H7 (cell line): ENCODE measurements at places on chromosomes 6 and 20. TPM values are rescaled to one million over a fixed set of nuclear protein-coding genes. Genes with fewer than 3 reads are reported as not detected.

GRCh38 chr6:167546611-167547327 lies 221.9 kb downstream of the TTLL2 start:
- DNase-seq = no peak

Gene VWA7
- total RNA-seq = 0.44 and 2.1 TPM in 2 replicates

- no peak for DNase-seq
These were observed 155.7 kb upstream of the CDYL start for GRCh38 chr6:4620284-4621151.

GRCh38 chr20:53870426-53871315 lies 199.7 kb downstream of the BCAS1 start:
- no peak for DNase-seq

DNA sequence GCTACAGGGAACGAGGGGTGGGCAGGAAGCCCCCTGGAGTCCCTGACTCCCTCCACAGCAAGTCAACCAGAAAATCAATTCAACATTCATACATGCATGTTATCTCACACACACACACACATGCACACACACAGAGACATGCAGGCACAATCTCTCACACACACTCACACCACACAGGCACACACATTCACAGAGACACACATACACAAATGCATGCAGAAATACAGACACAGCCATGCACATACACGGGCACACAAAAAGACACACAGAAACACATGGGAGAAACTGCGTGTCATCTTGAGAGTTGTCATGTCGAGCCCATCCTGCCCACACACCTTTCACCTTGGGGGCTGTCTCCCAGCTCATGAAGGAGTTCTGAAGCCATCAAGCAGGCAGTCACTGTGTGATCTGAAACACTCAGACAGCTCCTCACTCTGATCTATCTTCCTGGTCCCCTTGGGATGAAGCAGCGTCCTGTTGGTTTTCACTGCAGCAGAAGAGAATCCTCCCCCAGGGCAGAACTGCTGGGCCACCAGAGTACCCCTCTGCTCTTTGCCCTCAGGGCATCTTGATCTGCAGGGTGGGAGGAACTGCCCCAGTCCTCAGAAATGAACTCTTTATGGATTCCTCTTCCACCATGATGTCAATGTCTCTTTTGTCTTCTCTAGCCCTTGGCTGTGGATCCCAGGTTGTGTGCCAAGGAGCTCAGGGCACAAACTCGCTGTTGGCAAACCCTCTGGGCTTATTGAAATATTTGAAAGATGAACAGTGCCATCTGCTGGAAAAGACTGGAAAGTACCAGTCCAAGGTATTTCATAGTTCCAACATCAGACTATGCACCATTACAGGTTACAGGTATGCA lies 8.8 kb downstream of the RAET1L start:
- DNase-seq = peak; percentile 78

- DNase-seq = no peak
These were observed 108.0 kb downstream of the SYNDIG1 start for GRCh38 chr20:24577271-24577909.

- DNase-seq = no peak
These were observed 8.4 kb upstream of the HLA-A start for GRCh38 chr6:29933955-29934354.

GRCh38 chr6:144896289-144896688 lies 611.2 kb downstream of the UTRN start:
- DNase-seq = no peak

Gene CRIP3
- total RNA-seq = 20.1 and 28.1 TPM in 2 replicates

GRCh38 chr20:24694727-24695528 lies 225.5 kb downstream of the SYNDIG1 start:
- peak; percentile 43 for DNase-seq

DNA sequence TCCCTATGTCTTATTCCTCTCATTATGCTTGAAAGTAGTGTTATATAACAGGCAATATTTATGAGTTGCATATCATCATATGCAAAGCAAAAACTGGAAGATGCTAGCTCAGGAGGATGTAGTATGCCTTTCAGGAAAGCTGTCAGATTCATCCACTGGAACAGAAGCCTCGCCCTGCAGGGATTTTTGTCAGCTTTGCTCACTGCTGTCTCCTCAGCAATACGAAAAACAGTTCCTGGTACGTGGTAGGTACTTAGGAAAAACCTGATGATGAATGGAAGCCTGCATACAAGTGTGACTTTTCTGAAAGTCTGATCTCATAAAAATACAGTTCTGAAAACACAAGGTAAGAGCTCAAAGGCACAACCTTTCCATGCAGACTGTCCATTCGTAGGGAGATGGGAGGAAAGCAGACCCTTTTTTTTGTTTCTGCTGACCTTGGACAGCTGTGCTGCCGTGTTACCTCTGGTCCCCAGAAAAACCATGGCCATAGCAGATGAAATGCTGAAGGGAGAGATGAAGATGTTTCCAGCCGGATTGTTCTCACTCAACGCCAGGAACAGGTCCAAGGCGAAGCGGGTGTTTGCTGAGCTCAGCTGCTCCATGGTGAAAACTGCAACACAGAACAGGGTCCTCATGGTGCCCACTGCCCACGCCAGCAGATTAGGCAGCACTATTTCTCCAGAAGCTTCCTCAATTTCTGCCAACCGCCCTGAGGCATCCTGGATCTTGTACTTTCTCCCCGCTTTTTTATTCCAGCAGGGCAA lies 1.5 kb downstream of the SERPINB1 start:
- no peak for DNase-seq

- DNase-seq = no peak
These were observed 40.3 kb upstream of the CD93 start for GRCh38 chr20:23126281-23127061.

- no peak for DNase-seq
These were observed 2.5 kb downstream of the CRIP3 start for GRCh38 chr6:43306086-43306485.

DNA sequence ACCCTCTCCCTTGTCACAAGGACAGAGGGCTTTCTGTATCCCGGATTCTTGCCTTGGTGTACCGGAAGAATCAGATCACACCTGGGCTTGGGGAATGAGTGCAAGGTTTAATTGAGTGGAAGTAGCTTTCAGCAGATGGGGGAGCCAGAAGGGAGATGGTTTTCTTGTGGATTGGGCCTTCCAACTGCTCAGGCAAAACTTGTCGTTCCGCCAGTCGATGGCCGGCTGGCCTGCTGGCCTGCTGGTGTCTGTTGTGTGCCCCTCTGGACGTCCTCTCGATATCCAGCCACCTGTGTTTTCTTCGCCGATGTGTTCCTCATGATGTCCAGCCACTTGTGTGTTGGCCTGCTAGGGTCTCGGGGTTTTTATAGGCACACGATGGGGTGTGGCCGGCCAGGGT lies 168.1 kb downstream of the CDKAL1 start:
- no peak for DNase-seq

Gene MOCS3
- total RNA-seq = 9.1 and 9.3 TPM in 2 replicates

DNA sequence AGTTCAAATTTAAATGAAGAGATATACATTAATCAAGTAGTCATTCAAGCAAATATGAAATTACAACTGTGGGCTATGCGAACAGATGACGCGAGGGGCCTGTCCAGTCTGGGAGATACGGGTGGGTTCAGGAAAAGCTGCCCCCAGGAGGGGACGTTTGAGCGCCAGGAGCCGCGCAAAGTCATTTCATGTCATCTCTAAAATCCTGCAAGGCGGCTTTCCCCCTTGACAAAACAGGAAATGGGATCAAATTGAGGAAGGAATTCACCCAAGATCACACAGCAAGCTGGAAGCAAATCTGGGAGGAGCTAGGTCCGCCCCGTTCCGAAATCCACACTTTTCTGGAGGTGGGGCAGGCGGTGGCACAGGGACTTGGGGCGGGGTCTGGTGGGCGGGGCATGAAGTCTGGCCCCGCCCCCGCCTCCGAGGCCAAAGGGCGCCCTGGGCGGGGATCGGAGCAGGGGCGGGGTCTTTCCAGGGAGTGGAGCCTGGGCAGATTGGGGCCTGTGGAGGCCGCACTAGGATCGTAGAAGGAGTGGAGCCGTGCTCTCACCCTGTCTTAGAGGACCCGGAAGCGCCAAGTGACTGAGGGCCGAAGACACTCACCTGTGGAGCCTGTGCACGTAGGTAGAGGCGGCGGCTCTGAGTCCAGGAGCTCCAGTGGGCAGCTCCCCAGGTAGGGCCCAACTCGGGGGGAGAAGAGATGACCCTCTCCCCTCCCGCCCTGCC lies at the start of gene LPIN3:
Gene LPIN3, plus strand, starts transcription at position 495 of the 729 bp plus-strand sequence. CDS start 4,983 bp downstream, outside the sequence.
- peak; percentile 99 for DNase-seq

Gene POLR3F
- total RNA-seq = 26.4 and 27.0 TPM in 2 replicates

GRCh38 chr6:75178757-75179156 lies 27.1 kb downstream of the COL12A1 start:
- no peak for DNase-seq

DNA sequence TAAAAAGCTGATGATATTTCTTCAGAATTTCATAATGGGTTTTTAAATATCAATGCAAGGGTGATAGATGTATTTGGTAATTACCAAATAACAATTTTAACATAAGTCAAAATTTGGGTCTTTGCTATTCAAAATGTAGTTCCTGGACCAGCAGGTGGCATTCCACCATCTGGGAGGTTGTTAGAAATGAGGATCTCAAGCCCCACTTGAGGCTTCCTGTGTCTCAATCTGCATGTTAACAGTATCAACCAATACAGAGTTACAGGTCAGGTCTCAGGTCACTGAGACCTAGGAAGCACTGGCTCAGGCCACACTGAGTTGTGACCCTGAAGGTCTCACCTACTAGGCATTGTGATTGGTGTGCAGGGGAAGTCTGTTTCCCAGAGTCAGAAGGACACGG lies 57.2 kb upstream of the MTRF1L start:
- no peak for DNase-seq

Gene LY6G5B
- total RNA-seq = 2.9 and 4.2 TPM in 2 replicates

- no peak for DNase-seq
These were observed 18.1 kb downstream of the SLX4IP start for GRCh38 chr20:10453241-10453640.

DNA sequence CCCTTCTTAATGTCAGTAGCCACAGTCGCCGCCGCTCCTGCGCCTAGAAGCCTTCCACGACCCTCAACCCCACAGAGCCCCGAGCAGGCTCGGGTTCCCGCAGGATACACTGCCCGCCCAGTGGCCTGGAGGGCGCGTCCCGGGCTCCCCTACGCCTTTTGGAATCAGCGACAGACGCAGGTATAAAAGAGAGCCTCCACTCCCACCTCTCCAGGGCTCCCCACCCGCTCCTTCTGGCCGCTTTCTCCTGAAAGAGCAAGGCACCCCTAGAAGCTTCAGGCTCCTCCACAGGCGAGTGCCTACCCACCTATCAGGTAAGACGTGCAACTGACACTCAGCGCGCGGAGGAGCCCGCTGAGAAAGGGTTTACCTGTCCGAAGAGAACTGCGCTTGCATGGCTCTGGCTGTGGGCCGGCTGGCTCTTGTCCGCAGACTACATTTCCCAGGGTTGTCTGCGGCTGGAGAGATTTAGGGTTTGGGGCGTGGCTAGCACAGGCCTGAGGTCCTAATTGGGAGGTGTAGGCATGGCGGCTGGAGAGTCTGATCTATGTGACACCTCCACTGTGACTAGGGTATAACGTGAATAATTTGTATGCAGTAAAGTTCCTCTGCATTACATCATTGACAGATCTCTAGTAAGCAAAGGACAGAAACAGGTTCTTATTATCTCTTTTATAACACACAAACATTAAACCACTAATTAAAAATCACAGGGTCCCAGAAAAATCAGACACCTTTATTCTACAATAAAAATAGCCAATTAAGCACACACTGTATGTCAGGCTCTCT lies 13.5 kb upstream of the ZNF391 start:
- peak; percentile 87 for DNase-seq

GRCh38 chr6:160461641-160462040 lies 113.5 kb downstream of the SLC22A3 start:
- no peak for DNase-seq

Gene BPI
- not detected in 2 replicates for total RNA-seq

Gene CNR1
- total RNA-seq = 2.2 and 6.0 TPM in 2 replicates

DNA sequence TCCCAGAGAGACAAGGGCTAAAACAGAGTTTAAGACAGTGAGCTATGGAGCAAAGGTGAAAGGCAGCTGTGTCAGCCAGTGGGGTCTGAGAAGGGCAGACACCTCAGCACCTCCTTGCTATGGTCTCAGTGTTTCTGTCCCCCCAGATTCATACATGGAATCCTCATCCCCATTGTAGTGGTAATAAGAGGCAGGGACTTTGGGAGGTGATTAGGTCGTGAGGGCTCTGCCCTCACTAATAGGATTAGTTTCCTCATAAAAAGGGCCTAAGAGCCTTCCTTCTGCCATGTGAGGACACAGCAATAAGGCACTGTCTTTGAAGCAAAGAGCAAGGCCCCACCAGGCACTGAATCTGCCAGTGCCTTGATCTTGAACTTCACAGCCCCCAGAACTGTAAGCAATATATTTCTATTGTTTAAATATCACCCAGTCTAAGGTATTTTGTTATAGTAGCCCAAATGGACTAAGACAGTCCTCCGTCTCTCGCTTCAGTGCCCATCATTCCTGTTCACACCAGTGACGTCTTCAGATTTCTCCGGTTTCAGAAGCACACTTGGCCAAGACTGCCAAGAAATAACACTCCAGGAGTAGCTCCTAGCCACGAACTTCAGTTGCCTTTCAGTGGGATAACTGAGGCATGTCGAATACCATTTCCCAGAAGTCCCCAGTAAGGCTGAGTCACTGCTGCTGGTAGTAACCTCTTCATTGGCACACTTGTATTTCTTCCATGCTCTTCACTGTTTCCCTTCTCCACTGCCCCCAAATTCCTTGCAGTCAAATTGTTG lies 32.8 kb downstream of the SLC13A3 start:
- DNase-seq = no peak

GRCh38 chr20:23047001-23047737 lies 2.3 kb downstream of the THBD start:
- DNase-seq = no peak

GRCh38 chr6:17182961-17183360 lies 81.1 kb downstream of the STMND1 start:
- DNase-seq = no peak

Gene ERVFRD-1
- total RNA-seq = not detected in 2 replicates

GRCh38 chr20:33677991-33678702 lies 3.9 kb upstream of the NECAB3 start:
- DNase-seq = peak; percentile 39

DNA sequence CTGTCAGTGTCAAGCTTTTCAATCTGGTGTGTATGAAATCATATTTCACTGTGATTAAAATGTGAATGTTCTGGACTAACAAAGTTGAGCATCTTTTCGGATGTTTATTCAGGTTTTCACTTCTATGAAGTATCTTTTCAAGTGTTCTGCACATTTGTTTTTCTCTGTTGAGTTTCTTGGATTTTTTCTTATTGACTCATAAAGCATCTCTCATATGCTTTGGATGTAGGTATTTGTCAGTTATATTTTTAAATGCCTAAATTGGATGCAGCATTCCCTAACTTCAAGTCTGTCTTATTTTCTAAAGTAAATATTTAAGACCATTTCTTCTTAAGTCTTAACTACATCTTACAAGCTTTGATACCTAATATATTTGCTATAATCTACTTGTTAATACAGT lies 398.0 kb downstream of the PLCB1 start:
- no peak for DNase-seq

Gene MCM9
- total RNA-seq = 8.7 and 10.7 TPM in 2 replicates

Gene C20orf141
- not detected in 2 replicates for total RNA-seq

- no peak for DNase-seq
These were observed 24.1 kb downstream of the PXT1 start for GRCh38 chr6:36418558-36418957.

Gene ASIP
- total RNA-seq = not detected in 2 replicates

Gene MACROD2
- 1.5 and 2.2 TPM in 2 replicates for total RNA-seq

Gene CRISP3
- not detected in 2 replicates for total RNA-seq

Gene TRIM15
- total RNA-seq = 0.55 TPM in 1 of 2 replicates, not detected in the other
